ENCODE measurements at places on chromosomes 2 and 18. TPM values are rescaled to one million over a fixed set of nuclear protein-coding genes. Genes with fewer than 3 reads are reported as not detected.

CTLA4 gene
- 49.8 TPM for total RNA-seq

GRCh38 chr2:160575368-160575767 lies 81.8 kb upstream of the RBMS1 start:
- no peak for DNase-seq

IL1R1 gene
- total RNA-seq = 0.22 TPM

DNA sequence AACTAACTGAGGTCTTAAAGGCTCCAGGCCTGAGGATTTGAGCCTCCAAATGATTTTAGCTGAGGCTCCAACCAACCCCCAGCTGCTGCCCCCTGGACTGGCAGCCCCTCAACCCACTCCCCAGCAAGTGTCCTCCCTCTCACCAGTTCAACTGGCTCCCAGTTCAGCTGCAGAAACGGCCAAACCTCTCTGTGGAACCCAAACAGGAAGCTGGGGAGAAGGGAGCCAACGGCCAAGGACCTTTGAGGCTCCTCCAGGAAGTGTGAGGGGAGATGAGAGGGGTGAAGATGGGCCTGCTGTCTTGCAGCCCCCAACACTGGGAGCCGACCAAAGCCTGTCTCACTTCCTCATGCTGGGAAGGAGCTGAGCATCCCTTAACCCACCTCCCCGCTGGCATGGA lies 24.9 kb downstream of the ZFP36L2 start:
- DNase-seq = no peak

EPAS1 gene
- total RNA-seq = 4.2 TPM

GRCh38 chr2:118371515-118371914 lies 283.2 kb downstream of the INSIG2 start:
- DNase-seq = no peak
